ENCODE measurements at places on chromosomes 7 and 10.
A peak's percentile ranks its signal among the peaks of the same experiment; 100 is the strongest.

GRCh38 chr7:107945332-107945731, 54.3 kb downstream of the DLD start:
- no peak for DNase-seq

DNA sequence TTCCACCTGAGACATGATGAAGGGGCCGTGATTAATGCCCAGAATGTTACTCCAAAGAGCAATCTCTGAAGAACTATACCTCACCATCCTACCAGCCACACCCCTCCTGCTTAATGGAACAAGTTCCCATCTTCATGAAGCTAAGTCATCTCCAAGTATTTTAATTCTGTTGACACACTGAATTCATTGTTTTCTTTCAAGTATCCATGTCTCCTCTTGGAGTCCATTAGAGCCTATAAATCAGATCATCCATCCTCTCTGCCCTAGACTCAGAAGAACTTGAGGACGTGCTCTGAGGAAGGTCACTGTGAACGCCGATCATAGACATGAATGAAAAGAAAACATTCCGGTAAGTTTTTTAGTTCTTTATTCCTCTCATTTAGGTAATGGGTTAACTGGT, 126.8 kb downstream of the RSU1 start:
- DNase-seq, result no peak

GRCh38 chr10:68900427-68901104, 549 bp upstream of the DDX50 start:
- DNase-seq, result peak; percentile 78

DNA sequence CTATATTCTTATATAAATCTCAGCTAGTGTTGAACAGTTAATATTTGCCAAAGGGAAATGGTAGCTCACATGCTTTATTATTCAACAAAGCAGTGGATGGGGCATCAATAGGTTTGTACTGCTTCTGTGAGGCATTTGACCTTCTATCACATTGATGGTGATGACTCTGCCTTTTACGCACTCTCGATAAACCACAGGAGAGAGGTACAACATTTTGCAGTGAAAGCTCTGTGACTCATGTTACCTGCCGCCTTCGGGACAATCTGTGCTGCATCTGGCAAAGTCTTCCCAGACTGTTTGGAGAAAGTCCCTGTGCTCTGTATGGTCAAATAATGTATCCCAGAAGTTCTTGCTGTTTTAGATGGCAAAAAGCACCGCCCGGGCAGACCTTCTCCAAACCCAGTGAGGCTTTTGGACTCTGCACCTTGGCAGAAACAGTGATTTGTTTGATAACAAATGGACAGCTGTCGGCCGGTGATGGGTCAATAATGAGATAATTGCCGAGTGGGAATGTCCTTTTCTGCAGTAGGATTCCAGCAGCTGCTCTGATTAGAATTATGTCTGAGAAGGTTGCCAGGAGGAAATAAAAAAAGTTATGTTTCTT, 61.0 kb downstream of the PLPP4 start:
- no peak for DNase-seq

GRCh38 chr10:12482587-12482986, 133.2 kb downstream of the CAMK1D start:
- no peak for DNase-seq

- DNase-seq, result peak; percentile 84
Observed at GRCh38 chr10:4704034-4704545, 121.9 kb upstream of the AKR1E2 start.

DNA sequence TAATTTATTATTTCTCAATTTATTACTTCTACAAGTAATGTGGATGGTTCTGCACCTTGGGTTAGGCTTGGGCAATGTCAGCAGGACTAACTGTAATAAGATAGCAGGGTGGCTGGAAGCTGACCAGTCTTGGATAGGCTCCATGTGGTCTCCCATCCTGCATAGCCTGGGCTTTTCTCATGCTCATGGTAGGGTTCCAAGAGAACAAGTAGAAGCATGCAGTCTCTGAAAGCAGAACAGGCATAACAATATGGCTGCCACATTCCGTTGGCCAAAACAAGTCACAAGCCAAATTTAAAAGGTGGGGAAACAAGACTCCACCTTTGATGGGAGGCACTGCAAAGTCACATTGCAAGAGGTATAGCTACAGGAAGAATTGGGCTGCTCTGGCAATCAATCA, 98.6 kb upstream of the MDFIC start:
- no peak for DNase-seq

DNA sequence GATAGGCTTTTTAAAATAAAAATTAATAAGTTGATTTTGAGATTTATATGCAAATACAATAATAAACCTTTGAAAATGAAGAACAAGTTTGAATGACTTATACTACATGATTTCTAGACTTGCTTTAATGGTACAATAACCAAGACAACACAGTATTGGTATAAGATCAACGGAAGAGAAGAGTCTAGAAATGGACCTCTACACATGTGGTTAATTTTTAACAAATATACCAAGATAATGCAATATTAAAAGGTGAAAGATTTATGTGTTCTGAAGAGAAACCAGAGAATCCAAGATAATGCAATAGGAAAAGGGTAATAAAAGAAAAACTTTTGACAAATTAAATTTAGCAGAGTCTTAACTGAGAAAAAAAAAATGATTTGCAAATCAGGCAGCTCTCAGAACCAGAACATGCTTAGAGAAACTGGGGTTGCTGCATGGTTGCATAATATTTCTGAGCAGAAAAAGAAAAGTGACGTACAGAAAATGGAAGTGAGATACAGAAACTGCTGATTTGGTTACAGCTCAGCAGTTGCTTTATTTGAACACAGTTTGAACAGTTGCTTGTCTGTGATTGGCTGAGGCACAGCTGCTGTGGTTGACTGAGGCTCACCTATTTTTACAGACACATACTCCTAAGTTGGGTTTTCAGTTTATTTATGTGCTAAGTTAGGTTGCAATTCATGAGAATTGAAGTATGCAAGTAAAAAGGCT, 365.9 kb downstream of the CRPPA start:
- no peak for DNase-seq

GRCh38 chr10:102455893-102456471, 4.6 kb upstream of the C10orf95 start:
- DNase-seq, result peak; percentile 92

GRCh38 chr7:103597606-103598005, 151.6 kb upstream of the SLC26A5 start:
- no peak for DNase-seq

DNA sequence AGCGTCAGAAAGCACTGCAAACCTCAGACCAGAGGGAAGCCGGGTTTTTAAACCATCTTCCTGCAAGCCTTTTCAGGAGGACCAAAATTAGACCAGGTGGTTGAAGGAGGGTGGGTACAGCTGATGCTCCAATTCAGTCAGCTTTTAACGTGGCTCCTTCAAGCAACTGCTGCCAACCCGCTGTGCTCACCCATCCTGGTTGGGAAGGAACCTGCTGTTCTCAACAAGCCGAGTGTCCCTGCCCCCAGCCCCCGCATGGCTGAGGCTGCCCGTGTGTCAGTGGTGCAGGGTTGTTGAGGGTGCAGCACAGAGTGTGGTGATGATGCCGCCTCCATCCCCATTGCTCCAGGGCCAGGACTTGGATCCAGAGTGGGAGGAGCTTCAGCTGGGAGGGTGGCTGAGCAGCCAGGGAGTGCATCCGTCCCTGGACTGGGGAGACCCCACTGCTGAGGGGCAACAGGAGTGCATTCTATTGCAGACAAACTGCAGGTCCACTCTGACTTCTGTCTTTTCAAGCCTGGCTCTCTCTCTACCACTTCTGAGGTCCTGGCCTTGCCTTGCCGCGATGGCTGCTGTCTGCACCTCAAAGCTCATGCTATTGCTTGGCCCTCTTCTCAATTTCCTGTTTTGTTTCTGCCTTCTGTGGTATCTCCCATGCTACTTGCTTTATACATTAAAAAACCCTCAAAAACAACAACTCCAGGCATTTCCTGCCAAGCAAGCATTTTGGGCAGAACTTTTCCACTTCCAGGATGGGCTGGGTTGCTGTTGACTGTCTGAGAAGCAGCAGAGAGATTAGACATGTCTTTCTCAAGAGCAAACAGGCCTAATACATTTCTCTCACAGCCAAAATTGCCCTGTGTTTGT, 134.7 kb downstream of the DNAJB6 start:
- DNase-seq, result no peak

DNA sequence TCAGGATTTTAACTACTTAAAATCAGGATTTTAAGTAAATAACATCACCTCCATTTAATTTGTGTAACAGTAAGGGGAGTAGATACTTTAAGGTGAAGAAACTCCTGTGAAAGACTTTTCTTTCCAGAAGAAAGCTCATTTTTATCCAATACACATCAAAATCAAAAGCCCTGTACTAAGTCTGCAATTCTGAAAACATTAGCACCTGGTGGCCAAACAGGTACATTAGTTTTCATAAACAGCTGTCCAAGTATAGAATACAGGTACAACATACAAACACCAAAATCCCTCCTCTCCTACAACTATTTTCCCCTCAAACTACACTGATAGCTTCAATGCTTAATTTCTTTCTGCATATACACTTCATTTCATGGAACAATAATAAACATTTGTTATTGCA, 22.9 kb downstream of the FAM3C start:
- DNase-seq, result no peak

DNA sequence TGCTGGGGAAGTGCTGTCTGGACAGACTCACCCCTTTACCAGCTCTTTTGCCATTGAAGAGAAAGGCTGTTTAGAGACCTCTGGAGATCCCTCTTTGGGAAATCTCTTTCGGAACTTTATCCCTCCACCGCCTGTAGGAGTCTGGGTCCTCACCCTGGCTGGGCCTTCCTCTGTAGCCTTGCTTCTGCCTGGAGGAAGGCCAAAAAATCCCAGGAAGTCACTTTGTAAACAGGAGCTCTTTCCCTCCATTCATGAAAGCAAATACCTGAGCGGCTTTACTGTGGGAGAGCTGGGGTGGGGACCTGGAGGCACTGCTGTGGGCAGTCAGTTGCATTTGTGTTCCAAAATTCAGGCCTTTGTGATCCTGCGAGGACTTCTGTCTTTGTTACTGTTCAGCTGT, 126.2 kb downstream of the KLF6 start:
- DNase-seq, result no peak

GRCh38 chr10:110311357-110311949, 6.7 kb upstream of the SMNDC1 start:
- DNase-seq, result peak; percentile 70

- DNase-seq, result no peak
Observed at GRCh38 chr10:99784727-99785441, 2.4 kb downstream of the ABCC2 start.

GRCh38 chr10:5461203-5461588, 38.2 kb downstream of the CALML5 start:
- no peak for DNase-seq

GRCh38 chr10:4018054-4018511, 233.1 kb upstream of the KLF6 start:
- DNase-seq, result no peak

GRCh38 chr7:37495574-37496184, 47.0 kb upstream of the ELMO1 start:
- DNase-seq, result peak; percentile 55

- DNase-seq, result peak; percentile 76
Observed at GRCh38 chr7:106126170-106126938, 14.2 kb upstream of the SYPL1 start.

All from mesenchymal stem cell (in vitro differentiated cells and primary cell).